ENCODE measurements at places on chromosomes 1 and 21.
A peak's percentile ranks its signal among the peaks of the same experiment; 100 is the strongest.

DNA sequence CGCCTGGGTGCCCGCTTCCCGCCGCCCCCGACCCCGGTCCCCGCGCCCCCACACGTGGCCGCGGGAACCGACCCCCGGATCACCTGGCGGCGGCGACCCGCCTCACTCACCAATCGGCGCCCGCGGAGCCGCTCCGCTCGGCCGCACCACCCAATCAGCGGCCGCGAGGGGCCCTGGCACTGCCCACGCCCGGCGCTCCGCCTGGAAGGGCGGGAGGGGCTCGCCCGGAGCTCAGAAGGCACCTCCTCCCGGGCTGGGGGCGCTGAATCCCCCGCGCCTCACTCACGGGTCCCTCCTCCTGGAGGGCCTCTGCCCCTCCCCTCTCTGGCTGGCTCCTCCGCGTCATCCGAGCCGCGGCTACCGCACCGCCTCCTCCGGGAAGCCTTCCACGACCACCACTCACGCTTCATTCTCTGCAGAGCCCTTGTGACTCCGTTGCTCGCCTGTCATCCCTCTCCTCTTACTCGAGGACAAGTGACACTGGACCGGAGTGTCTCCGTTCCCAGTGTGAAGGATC is 374 bp downstream of the SH2D5 start:
- peak; percentile 64 for DNase-seq

GRCh38 chr1:105083611-105084010 is 1333.9 kb downstream of the AMY1C start:
- no peak for DNase-seq

DNA sequence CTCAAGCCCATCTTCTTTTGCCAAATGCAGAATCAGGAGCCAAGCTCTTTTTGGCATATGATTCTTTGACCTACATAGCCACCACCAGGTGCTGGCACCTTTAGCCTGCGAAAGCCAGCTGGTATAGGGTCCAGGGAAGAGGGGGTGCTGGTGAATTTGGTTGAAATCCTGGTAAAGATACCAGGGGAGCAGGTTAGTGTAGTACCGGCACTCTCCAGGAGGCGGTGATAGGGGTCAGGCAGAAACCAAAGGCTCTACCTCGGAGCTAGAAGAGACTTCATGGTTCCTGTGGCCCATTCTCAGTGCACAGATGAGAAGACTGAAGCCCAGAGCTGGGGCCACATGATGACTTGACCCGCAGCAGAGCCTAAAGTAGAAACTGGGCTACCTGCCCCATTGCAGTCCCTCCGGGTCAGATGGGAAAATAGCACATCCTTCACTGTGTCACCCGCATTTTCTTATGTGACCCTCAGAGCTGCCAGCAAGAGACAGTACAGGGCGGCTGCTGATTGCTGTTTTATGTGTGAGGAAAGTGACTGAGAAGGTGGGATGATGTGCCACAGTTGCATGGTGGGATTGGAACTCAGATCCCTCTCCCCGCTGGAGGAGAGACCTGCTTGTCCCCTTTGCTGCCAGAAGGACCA is 36.0 kb upstream of the IL19 start:
- DNase-seq: peak; percentile 86

DNA sequence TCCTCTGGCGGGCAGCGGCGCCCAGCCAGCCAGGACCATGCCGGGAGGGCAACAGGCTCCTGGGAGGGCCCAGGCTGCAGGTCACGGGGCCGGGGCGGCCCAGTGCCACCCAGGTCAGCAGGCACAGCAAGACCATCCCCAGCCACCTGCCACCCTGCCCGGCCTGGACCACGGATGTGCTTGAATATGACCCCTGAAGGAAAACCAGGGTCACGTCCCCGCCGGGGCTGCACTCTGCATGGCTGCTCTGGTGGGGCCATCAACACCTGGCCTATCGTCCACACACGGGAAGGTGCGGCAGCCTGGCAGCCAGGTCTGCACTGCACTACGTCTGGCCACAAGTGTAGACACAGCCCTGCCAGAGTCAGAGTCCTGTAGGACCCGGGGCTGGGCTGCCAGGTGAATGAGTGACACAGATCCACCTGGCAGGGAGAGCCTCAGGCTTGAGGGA is 6.9 kb downstream of the WNT9A start:
- DNase-seq: peak; percentile 32

GRCh38 chr1:195717651-195718050 is 890.6 kb downstream of the KCNT2 start:
- no peak for DNase-seq

DNA sequence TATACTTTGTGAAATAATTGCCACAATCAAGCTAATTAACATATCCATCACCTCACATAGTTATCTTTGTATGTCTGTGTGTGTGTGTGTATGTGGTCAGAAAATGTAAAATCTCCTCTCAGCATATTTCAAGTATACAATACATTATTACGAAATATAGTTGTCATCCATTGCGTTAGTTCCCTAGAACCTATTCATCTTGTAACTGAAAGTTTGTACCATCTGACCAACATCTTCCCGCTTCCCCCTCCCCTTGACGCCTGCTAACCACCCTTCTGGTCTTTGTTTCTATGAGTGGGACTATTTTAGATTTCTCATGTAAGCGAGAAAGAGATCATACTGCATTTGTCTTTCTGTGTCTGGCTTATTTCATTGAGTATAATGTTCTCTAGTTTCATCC is 455.3 kb downstream of the KCNT2 start:
- no peak for DNase-seq

- DNase-seq: no peak
These were observed 82.9 kb downstream of the MDM4 start for GRCh38 chr1:204599098-204599497.

- DNase-seq: no peak
These were observed 31.5 kb downstream of the JAK1 start for GRCh38 chr1:64934878-64935275.

GRCh38 chr1:14160781-14161180 is 437.7 kb upstream of the KAZN start:
- no peak for DNase-seq

All from Peyer's patch (tissue), 4 donors.